AG04450 (cell line): ENCODE measurements at places on chromosomes 7 and 10. TPM values are rescaled to one million over a fixed set of nuclear protein-coding genes. Genes with fewer than 3 reads are reported as not detected.

GRCh38 chr10:12499076-12499986 lies 150.0 kb downstream of the CAMK1D start:
- no peak for DNase-seq

DNA sequence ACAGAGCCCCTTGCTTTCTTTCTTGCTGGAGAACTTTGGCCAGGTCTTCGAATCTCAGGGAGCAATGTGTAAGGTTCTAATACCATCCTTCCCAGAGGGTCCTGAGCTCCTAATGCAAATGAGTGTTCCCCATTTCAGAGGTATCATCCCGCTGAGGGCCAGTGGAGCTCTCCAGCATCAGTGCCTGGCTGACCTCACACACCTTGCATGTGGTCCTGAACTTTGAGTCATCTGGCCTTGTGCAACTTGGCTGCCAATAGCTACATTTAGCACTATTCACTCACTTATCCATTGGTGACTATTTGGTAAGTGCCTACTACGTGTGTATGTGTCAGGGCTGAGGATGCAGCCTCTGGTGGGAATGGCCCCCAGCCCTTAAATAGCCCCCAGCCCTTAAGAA lies 48.4 kb upstream of the HABP2 start:
- no peak for DNase-seq

GRCh38 chr10:73848821-73849489 lies 25.4 kb downstream of the CAMK2G start:
- peak; percentile 49 for DNase-seq

GRCh38 chr7:8229927-8230326 lies 32.0 kb downstream of the ICA1 start:
- DNase-seq: no peak

GRCh38 chr7:44103923-44104859 lies at the start of gene AEBP1:
TSS of gene AEBP1 (plus strand) at chr7:44104345. CDS start at chr7:44104666, 321 bp downstream.
- no peak for DNase-seq

GRCh38 chr7:123355576-123356190 lies 155.9 kb upstream of the SLC13A1 start:
- no peak for DNase-seq

- DNase-seq: no peak
These were observed 273.0 kb downstream of the CCDC3 start for GRCh38 chr10:12728494-12728893.

DNA sequence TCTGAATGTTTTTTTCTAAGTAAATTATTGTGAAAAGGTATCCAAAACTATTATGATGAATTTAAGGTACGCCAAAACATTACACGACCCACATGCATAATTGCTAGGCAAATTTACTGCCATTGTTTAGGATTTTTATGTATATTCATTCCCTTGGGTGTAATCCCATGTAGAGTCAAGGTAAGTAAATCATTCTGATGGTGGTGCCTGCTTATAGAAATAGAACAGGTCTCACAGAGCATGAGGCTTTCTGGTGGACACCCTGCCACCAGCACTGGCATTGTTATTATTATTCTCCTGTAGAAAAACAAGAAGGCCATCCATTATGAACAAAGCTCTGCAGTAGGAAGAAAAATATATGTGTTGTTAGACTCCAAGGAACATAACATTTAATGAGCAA lies 111.7 kb upstream of the ZNF804B start:
- no peak for DNase-seq

DNA sequence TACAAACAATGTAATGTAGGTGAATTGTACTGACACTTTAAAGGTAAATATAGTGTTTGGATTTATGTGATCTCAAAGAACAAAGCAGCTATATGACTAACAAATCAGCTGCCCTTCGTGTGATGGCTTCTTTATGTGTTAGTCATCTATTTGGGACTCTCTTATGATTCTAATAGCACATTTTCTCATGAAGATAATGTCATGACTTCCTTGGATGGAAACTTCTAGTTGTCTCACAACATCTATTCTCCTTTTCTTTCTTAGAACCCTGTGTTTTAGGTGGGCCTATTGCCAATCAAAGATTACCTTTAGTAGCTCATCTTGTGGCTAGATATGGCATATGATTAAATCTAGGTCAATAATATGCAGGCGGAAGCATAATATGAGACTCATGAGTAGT lies 45.0 kb downstream of the TMEM106B start:
- no peak for DNase-seq

- no peak for DNase-seq
These were observed 11.8 kb upstream of the ZMIZ2 start for GRCh38 chr7:44736896-44737295.

- no peak for DNase-seq
These were observed 206.3 kb upstream of the PRSS1 start for GRCh38 chr7:142542942-142543341.

- no peak for DNase-seq
These were observed 26.5 kb upstream of the TMEM229A start for GRCh38 chr7:124059375-124059774.

Gene CEP55
- 10.0 and 16.3 TPM in 2 replicates for polyA plus RNA-seq

Gene SPDYE16
- polyA plus RNA-seq: not detected in 2 replicates

Gene ENKUR
- 0.11 TPM in 1 of 2 replicates, not detected in the other for polyA plus RNA-seq

Gene CHPF2
- polyA plus RNA-seq: 32.9 and 42.2 TPM in 2 replicates

Gene FANK1
- polyA plus RNA-seq: 2.8 and 4.0 TPM in 2 replicates

Gene PCLO
- 0.01 and 0.07 TPM in 2 replicates for polyA plus RNA-seq

Gene ANK3
- polyA plus RNA-seq: 1.6 and 1.9 TPM in 2 replicates

Gene ZNRF2
- polyA plus RNA-seq: 0.56 and 0.74 TPM in 2 replicates
